Substantia nigra (tissue), 51 donors: ENCODE measurements at places on chromosomes 7 and 10.

DNA sequence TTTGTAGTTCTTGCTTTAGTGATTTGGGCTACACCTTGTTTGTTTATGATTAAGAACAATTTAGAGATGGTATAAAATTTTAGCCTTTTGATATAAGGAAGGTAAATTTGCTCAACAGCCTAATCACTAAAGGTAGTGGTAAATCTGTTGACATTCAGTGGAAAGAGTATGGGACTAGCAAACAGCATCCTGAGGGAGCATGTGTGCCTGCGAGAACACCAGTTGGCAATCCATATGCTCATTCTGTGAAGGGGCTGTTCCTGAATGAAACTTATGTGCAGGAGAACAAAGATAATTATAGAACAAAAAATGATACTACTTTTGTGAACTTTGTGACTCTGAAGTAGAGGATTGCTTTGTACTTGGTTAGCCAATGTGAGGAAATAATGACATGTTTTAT lies 44.0 kb downstream of the CAPZA2 start:
- DNase-seq: no peak

DNA sequence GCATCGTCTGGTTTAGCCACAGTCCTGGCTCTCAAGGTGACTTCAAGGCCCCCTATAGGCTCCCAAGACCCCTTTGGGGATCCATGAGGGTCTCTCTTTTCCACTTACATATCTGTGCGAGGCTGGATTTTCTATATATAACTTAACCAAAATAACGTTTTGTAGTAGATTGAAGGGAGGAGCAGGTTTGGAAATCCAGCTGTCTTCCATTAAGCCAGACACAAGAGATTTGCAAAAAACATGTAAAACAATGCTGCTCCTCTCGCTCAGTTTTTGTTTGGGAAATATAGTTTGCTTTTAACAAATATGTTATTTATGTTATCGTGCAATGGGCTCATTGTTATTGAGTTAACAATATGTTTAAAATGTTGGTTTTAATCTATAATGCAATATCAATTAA lies 811.2 kb downstream of the TYW1 start:
- DNase-seq: no peak

DNA sequence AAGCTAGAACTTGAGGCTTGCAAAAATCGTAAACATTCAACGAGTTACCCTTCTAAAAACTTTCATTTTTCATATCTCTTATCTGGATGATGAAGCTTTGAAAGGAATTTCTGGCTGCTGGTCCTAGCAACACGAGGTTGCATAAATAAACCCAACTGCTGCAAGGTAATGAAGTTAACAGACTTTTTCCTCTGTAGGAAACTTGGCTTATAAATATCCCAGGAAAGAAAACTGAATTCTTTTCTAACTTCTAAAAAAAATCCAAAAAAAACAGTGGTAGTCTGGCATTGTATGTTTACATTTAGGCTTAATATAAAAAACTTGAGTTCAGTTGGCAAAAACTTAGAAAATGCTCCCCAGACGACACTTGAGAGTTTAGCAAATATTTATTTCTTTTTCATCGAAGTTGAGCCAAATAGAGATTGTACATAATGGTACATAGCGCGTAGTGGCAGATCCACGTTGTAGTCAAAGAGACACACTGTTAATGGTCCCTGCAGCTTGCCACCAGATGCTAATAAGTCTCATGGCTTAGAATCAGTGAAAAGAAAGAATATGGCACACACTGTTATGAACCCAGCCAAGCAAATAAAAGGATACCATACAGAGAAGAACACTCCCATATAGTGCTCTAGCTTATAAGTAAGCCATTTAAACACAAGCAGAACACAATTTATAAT lies 200.3 kb upstream of the PCLO start:
- DNase-seq: no peak

GRCh38 chr10:33493978-33494377 lies 159.5 kb upstream of the NRP1 start:
- DNase-seq: no peak

- no peak for DNase-seq
These were observed 38.6 kb upstream of the BAIAP2L1 start for GRCh38 chr7:98439484-98439883.

DNA sequence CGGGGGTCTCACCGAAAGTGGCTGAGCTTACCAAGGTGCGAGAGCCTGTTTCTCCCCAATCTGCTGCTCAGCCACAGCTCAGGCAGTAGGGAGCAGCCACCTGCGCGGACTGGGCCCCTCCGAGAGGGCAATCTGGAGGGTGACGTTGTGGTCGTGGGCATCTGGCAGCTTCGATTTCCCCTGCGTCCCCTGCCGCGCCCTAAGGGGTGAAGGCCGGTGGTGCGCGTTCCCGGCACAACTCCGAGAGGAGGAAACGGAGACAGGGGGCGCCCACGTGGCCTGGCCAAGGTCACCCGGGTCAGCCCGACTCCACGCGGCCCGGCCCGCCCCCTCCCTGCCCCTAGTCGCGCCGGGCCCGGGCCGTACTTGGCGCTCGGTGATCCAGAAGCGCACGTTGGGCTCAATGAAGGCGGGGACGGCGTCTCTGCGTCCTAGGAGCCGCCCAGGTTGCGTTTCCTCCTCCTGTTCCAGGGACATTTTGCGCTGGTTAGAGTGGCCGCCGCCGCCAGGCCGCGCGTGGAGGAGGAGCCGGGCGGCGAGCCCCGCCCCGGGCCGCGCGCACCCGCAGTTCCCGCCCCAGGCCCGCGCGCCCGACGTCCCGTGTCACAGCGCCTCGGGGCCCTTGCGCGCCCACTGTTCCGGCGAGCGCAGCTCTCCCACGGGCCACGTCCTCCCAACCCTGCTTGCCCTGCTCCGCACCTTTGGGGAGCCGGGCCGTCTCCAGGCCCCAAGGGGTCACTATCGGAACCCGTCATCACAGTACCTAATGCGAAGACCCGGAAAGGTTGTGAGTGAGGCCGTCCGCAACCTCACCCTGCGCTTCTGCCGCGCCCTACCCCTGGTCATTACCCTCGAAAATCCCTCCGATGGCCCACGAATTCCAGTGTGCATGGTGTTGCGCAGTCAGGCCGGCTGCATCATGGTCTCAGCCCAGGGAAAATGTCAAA lies at the start of gene SFXN4:
Gene SFXN4 (minus strand): TSS at position 544 of the 947 bp plus-strand sequence. CDS start 67 bp downstream, at position 477.
- DNase-seq: peak; percentile 45

GRCh38 chr7:17822547-17823173 lies 117.6 kb downstream of the SNX13 start:
- DNase-seq: no peak

GRCh38 chr10:82874671-82875070 lies 999.7 kb downstream of the NRG3 start:
- no peak for DNase-seq

DNA sequence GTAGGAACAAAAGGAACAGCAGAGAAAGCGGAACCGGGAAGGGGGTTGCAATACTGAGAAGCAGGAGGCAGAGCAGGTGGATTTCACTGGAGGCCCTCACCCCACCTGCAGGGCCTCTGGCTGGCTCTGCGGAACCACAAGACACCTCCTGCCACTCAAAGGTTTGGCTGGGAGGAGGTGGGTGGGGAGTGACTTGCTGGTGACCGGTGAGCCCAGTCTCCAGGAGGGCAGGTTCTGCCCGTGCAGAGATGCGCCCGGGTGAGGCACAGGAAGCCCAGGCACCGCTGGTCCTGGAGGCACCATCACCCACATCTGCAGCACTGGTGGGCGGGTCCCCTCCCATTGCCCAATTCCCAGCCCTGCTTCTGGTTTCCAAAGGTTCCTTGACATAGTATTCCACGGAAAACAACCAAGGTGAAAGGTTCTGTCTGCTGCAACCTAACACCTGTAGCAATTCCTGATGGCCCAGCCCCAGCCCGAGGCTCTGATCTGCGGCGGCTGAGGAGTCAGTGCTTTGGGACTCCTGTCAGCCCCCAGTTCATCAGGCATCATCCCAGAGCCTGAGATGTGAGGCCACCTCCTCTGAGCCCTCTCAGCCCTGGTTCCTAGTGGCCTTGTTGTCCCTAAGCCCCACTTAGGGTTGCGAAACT lies 64.4 kb downstream of the CALML3 start:
- no peak for DNase-seq

- DNase-seq: peak; percentile 13
These were observed 8.0 kb upstream of the SMARCD3 start for GRCh38 chr7:151256410-151257045.

GRCh38 chr7:78953090-78953489 lies 500.4 kb downstream of the MAGI2 start:
- DNase-seq: no peak

DNA sequence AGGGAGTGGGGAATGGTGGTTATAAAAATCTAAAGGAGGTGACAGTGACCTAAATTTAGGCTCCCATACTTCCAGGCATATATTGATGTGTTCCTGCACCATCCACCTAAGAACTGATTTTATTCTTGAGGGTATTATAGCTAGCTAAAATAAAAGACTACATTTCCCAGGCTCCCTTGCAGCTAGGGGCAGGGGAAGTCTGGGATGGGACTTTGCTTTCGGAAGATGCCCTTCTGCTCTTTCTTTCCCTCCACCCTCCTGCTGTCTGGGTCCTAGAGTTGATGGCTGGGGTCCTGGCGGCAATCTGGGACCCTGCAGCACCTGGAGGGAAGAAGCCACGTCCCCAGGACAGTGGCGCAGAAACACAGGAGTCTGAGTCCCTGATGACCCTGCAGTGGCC lies 53.8 kb upstream of the SAMD8 start:
- DNase-seq: no peak

- no peak for DNase-seq
These were observed 144.0 kb upstream of the MKLN1 start for GRCh38 chr7:131183611-131184119.

- DNase-seq: no peak
These were observed 483.1 kb upstream of the NRP1 start for GRCh38 chr10:33817605-33818004.

DNA sequence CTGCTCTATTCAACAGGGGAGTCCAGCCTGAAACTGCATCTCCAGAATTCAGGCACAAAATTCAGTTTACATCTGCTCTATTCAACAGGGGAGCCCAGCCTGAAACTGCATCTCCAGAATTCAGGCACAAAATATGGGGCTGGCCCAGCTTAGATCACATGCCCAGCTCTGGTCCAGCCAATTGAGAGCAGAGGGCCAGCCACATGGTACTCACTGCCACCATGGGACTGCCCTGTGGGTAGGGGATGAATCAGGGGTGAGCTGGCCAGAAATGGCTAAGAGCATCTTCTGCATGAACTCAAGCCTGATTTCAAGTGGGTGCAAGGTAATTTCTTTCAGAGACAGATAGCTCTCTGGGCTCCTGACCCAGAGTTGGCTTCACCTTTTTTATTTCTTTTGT lies 156.6 kb upstream of the LYZL2 start:
- no peak for DNase-seq

GRCh38 chr10:93509816-93510215 lies 13.4 kb downstream of the CEP55 start:
- no peak for DNase-seq

GRCh38 chr7:158495216-158495615 lies 92.4 kb downstream of the PTPRN2 start:
- no peak for DNase-seq

GRCh38 chr10:103512166-103512565 lies 18.7 kb downstream of the NEURL1 start:
- no peak for DNase-seq

DNA sequence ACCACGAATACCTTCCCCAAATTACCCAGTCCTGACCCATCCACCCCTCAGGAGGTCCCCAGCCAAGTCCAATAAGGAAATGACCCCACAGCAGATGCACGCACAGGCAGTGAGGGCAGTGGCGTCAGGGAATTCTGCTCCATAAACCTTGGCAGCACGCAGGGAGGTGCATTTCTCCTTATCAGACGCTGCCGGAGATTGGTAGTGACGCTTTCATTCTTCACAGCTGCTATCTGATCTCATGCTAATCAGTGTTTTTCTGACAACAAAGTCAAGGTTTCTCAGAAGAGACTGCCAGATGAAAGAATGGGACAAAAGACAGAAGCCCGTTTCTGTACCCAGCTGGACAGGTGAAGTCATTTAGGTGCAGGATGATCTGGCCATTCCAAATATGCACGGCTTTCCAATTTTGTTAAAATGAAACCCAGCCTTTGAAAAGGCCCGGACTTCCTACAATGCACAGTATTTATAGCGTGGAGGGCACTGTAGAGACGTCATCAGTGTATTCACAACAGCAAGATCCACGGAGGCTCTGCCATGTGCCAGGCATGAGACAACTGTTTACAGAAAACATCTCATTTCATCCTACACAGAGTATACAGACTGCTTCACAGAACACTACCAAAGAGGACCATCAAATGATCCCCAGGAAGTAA lies 35.3 kb downstream of the DIP2C start:
- no peak for DNase-seq

DNA sequence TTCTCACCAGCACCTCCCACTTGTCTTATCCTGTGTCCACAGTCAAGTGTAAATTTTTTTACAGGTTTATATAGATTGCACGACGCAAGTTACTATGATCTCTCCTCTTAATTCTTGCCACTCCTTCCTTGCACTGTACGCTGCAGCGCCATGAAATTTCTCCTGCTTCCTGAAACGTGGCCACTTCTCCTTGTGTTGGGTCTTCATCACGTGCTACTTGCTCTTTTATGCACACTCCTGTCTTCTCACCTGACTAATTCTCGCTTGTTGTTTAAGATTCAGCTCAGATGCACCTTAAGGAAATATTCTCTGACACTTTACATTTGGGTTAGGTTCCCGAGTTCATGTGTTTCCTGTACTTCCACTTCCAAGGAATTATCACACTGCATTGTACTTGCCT lies 76.5 kb upstream of the ODAD2 start:
- DNase-seq: no peak

DNA sequence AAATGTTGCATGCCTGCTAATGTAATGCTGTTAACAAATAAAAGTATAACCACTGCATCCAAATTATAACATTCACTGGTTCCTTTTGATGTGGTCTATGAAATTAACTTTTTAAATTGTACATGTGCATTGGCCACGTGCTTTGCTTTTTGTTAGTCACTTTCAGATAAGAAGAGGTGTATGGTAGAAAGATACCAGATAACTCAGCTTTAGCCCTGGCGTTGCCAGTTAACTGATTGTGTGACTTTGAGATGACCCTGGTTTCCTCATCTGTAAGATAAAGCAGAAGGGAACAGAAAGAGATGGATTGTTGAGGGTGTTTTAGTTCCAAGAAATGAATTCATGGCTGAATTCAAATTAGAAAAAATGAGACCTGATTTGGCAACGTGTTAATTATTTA lies 1.9 kb upstream of the TRDMT1 start:
- no peak for DNase-seq

DNA sequence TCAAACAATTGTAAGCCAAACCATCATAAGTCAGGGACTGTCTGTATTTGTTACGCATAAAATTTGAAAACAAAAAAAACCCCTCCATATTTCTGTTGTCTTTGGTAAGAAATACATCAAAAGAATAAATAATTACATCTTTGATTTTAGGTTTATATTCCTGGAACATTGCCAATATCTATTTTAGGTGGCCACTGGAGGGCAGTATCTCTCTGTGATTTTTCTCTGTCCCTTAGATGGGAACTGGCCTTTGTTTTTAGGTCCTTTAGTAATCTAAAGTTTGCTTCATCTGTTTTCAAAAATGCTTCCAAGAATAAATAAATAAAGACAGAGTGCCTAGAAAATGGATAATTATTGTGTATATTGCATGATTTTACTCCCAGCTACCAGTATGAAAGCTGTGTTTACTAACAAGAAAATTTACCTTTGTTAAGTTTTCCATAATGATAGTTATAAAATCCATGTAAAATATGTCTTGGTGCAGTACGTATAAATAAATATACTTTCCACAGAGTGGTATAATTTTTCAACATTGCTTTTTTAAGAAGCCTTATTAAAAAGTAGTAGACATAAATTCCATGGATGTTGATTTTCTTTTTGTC lies 64.2 kb downstream of the PHYHIPL start:
- no peak for DNase-seq
